ENCODE measurements at places on chromosomes 6 and 20.

DNA sequence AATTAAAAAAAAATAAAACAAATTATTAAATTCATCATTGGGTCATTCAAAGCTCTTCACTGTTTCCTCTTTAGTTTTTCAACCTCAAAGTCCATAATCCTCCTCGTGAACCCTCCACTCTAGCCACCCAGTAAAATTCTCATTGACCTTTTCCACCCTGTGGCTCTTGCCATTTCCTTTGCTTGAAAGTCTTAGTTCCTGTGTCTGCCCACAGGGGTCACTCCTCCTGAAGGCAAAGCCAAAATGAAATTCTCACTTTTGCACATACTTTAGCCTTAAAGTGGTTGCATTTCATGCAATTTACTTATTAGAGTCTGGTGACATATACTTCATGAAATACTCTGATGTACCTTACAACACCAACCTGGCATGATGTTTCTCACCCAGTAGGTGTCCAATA lies 263.7 kb downstream of the BMP2 start:
- DNase-seq, result no peak

DNA sequence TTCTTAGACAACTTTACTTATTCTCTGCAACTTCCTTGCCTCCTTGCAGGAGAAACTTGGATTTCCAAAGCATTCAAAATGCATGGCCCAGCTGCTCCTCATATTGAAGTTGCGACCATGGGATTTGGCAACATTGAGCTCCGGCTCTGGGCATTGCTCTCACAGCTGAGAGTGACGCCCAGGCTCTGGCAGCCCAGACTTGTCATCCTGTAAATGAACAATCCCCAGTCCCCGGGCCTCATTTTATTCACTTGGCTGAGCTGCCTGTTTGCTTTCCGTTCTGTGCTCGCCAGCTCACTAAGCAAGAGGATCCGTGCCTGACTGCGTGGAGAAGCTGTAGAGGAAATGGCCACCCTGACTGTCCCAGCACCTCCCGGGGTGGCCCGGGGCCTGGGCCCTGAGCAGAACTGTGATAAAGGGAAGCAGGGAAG lies 119.5 kb upstream of the CD93 start:
- no peak for DNase-seq

DNA sequence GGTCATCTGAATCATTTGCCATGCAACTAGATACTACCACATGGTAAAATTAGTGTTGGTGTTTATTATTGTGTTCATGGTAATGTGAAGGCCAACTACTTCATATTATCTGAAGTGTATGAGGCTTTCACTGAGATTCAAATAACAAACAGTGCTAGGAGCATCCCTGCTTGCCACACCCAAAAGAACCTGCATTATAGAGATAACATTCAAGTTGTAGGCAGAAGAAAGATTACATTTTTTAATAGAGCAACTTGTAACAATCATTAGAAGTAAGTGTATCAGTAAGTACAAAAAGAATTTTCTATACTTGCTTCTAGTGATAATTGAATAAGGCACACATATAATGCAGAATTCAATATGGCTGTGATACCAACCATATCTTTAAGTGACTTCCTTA lies 49.8 kb downstream of the BCKDHB start:
- no peak for DNase-seq

DNA sequence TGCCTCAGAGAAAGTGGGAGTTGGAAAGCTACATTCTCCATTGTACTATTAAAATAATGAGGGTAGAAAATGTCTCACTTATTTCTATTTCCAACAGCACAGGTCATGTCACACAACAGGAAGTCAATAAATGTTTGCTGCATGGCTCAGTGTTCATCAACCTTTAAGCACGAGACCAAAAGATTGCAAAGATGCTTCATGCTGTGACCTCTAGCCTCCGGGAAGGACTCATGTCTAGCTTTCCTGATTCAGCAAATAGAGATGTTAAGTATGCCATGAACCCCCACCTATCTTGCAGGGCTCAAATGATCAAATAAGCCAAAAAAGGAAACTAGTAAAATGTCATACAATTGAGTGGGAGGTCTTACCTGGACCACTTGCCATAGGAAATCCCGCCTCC lies 57.4 kb downstream of the NCOA6 start:
- no peak for DNase-seq

GRCh38 chr20:46046588-46047310 lies 17.7 kb downstream of the SLC12A5 start:
- DNase-seq, result no peak

DNA sequence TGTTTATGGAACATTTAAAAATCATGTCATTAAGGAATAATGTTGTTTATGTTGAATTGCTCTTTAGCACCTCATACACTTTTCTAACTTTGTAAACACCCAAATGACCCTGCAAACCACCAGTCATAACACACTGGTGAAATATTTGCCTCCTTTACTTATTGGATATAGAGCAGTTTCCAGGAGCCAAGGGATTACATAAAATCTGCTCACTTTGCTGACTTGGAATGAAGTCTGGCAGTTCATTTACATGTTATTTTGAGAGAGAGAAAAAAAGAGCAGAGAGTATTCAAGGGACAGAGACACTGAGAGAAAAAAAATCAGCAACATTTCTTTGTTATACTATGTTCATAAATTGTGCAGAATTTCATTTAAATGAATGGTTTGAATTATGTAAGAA lies 46.6 kb upstream of the DEFB112 start:
- DNase-seq, result no peak

GRCh38 chr6:41596096-41596685 lies 42.1 kb upstream of the MDFI start:
- no peak for DNase-seq

- no peak for DNase-seq
These were observed 83.9 kb downstream of the CD109 start for GRCh38 chr6:73779943-73780342.

DNA sequence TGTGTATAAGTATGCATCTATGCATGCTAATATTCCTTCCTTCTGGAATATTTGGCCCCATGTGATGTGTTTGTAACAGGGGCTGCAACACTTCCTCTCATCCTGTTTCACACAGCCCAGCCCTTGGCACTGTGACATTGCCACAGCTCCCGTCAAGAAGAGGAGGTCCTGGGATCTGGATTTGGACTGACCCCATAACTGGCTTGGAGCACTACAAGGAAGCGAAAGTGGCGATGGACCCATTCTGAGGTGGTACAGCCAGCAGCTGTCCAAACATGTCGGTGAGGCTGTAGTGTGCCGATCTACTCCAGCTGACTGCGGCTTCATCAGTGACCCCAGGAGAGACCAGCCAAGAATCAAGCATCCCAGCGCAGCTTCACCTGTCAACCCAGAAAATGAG lies 18.2 kb downstream of the SYNDIG1 start:
- no peak for DNase-seq

DNA sequence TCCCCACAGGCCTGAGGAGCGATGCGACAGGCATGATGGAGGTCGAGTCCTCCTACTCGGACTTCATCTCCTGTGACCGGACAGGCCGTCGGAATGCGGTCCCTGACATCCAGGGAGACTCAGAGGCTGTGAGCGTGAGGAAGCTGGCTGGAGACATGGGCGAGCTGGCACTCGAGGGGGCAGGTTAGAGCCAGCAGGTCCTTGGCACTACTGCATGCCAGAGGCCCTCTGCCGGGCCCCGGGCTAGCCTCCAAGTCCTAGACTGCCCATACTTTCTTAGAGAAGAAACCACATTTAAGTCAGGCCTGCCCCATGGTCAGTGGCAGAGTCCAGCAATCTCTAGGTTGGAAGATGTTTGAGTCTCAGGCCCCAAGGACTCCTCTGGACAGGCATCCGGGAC lies 32.1 kb downstream of the PKIG start:
- DNase-seq, result no peak

GRCh38 chr20:20457392-20458126 lies 89.7 kb downstream of the INSM1 start:
- no peak for DNase-seq

DNA sequence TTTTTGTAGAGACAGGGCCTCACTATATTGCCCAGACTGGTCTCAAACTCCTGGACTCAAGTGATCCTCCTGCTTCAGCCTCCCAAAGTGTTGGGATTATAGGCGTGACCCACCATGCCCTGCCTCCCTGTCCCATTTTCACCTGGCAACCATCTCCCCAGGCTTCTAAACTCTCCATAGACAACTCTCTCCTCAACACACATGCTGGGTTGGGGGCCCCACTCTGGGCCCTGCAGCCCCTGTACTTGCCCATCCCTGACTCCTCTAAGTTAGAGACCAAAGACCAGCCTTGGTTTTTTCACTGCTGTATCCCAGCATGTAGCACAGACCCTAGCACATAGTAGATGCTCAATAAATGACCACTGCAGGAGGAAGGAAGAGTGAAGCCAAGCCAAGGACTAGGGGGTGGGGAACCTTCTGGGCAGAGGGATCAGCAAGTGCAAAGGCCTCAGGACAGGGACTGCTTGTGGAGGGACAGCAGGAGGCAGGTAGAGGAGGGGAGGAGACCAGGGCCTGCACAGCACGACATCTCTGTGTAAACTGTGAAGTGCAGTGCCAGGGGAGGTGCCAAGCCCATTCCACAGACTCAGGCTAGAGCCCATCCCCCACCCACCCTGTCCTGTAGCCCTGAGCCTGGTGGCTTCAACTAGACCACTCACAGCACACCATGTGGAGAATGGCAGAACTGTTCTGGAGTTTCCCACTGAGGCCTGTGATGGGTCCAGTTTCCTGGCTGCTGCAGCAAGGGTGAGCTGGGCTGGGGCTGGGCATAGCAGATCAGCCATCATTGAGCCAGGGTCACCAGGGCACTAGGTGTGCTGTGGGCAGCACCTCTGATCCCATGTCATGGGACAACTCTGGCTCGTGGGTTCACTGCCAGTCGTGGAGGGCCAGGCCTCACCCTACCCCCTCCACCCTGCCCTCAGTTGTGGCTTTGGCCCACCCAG lies 3.4 kb upstream of the SRC start:
- DNase-seq, result no peak
